Stimulated activated CD8-positive, alpha-beta memory T cell treated with anti-CD3 and anti-CD28 coated beads, Interleukin-2, amount 100 ng/mL, for 1 hour (primary cell): ENCODE measurements at places on chromosomes 7 and 10.

- DNase-seq = no peak
These were observed 70.3 kb downstream of the WDR37 start for GRCh38 chr10:1126461-1126860.

GRCh38 chr7:81299711-81300110 is 380.9 kb upstream of the SEMA3C start:
- DNase-seq = no peak

DNA sequence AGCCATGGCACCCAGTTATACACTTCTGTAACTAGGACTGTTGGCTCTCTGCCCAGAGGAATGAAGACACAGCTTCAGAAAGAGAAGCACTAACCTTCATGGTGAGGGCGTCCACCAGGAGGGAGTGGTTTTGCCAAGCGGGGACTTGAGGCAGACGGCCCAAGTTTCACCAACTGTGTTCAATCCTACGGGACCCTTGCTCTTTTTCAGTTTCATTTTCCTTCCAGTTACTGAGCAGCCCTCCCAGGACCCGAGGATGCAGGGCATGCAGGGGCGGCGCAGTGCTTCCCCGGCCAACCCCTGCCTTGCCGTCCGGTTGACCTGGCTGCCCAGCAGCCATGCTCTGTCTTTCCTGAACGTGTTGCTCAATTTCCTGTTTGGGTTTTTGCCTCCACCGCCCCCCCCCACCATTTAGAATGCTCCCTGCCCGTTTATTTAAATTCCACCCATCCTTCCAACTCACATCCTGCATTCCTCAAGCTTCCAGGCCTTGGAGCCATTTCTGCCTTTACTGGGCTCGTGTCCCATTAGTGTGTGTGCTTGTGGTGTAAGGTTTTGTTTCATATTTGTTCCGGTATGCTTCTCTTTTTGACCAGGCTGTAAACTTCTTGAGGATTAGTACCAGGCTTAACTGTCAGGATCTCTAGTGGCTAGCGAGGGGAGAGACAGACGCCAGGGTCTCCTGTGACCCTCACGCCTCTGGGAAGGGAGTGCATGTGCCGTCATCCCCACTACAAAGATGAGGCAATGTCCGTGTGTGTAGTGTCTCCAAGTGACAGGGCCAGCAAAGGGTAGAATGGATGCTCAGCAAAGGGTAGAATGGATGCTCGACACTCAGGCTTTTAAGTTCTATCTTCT is 31.6 kb downstream of the IL15RA start:
- DNase-seq = no peak

DNA sequence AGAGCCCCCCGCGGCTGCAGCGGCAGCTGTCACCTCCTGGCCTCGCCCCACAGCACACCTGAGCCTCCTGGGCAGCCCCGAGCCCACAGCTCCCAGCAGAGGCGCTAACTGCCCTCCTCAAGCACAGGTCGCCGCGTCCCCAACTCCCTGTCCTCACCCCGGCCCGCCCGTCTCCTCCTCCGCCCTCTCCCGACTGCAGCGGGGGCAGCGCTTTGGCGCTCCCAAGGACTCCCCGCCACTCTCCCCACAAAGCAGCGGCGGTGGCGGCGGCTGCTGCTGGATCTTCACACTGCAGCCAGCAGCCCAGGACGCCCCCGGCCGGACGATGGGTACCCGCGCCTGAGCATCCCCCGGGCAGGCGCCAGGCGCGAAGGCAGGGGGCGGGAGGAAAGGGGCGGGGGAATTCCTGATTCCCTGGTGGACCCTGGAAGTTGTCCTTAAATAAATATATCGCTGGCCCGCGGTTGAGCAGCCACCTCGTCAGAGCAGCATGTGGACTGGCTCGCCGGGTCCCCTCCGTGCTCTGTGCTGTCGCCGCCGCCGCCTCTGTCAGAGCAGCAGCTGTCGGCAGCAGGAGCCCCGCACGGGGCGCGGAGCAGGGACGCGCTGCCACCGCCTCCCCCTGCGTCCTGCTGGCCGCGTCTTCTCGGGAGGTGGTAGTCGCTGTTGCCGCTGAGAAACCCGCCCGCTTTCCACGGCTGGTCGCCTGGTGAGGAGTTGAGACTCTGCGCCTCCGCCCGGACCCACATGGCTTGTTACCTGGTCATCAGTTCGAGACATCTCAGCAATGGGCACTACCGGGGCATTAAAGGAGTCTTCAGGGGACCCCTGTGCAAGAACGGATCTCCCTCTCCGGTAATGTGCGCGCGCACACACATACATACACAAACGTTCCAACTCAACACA is at the start of gene ZNF804B:
Gene ZNF804B (plus strand): TSS at position 471 of the 906 bp plus-strand sequence. CDS start 277 bp downstream, at position 748.
- no peak for DNase-seq

DNA sequence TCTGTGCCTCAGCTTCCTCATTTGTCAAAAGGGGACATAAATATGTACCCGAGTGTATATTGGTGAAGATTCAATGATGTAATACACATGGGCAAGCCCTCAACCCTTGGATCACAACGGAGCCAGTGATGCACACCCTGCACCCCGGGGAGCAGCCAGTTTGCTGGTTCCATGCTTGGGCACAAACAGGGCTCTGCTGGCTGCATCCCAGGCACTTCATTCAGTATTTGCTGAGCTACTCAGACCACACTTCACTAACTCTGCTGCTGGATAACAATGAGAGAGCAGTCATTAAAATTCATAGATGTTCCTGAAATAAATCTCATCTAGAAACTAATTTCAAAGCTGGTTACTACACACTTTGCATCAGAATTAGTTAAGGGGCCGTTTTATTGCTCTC is 72.0 kb downstream of the SCRN1 start:
- DNase-seq = no peak

- DNase-seq = no peak
These were observed 210.0 kb upstream of the PPP2R2D start for GRCh38 chr10:131690805-131691239.

DNA sequence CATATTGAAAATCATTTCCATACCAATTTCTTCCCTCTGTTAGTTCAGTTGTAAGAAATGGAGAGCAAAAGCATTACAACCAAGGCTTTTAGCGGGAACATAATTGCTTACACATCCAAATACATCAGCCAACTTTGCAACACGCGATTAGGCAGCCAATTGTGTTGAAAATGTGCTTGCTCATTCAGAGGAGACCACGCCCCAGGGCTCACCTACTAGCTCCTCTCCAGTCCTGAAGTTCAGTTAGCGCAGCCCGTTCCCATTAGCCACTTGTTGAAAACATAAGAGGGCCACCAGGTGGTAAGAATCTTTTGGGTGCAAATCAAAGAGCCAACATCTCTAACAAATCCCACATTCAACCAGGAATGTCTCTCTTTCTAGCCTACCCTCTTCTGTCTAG is 213.2 kb upstream of the MDFIC start:
- no peak for DNase-seq

GRCh38 chr7:70632400-70632799 is 499.5 kb upstream of the GALNT17 start:
- no peak for DNase-seq

DNA sequence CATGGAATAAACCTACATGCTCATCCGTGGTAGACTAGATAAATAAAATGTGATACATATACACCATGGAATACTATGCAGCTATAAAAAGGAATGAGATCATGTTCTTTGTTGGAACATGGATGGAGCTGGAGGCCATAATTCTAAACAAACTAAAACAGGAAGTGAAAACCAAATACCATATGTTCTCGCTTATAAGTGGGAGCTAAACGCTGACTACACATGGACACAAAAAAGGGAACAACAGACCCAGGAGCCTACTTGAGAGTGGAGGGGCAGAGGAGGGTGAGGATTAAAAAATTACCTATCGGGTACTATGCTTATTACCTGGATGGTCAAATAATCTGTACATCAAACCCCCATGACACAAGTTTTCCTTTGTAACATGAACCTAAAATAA is 68.7 kb upstream of the SEC61G start:
- DNase-seq = no peak

GRCh38 chr7:43650457-43651052 is 67.6 kb downstream of the STK17A start:
- DNase-seq = no peak

DNA sequence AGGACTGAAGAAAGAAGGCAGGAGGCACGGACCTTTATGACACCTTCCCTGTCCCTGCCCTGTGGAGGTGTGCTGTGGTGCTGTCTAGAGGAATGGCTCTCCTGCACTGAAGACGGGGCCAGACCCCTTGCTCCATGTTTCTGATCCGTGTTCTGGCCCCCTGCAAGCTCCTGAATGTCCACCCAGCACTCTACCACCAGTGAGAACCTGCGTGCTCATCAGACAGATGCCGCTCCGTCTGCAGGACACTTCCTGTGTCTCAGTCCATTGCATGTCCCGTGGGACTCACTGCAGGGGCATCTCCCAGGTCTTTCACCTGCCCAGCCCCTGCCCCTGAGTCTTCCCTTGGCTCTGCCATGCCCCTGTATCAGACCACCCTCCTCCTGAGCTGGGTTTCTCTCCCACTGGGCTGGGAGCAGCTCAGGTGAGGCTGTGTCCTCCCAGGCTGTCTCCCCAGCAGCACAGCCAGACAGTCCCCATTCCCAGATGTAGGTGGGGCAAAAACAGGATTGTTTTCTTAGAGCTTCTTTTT is 278.3 kb upstream of the ZNF32 start:
- no peak for DNase-seq

DNA sequence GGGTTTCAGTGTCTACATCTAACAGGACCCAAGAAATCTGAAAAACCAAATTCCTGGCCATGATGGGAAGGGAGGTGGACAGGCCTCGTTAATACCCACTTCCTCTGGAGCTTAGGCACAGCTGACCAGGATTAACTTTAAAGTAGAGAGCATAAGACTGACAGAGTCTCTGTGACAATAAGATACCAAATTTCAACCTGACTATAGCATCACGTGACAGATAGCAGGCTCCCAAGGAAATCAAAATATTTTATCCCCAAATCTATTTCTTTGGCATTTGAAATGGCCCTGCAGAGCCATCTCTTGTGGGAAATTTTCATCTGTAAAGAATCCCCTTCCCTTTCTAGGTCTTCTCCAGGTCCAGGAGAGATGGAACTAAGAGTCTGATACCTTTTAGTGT is 258.3 kb downstream of the TCERG1L start:
- DNase-seq = no peak

- DNase-seq = no peak
These were observed at the start of gene MXI1 for GRCh38 chr10:110207011-110207804. TSS of gene MXI1 (plus strand) at chr10:110207605. CDS start at chr10:110207809, 204 bp downstream.

DNA sequence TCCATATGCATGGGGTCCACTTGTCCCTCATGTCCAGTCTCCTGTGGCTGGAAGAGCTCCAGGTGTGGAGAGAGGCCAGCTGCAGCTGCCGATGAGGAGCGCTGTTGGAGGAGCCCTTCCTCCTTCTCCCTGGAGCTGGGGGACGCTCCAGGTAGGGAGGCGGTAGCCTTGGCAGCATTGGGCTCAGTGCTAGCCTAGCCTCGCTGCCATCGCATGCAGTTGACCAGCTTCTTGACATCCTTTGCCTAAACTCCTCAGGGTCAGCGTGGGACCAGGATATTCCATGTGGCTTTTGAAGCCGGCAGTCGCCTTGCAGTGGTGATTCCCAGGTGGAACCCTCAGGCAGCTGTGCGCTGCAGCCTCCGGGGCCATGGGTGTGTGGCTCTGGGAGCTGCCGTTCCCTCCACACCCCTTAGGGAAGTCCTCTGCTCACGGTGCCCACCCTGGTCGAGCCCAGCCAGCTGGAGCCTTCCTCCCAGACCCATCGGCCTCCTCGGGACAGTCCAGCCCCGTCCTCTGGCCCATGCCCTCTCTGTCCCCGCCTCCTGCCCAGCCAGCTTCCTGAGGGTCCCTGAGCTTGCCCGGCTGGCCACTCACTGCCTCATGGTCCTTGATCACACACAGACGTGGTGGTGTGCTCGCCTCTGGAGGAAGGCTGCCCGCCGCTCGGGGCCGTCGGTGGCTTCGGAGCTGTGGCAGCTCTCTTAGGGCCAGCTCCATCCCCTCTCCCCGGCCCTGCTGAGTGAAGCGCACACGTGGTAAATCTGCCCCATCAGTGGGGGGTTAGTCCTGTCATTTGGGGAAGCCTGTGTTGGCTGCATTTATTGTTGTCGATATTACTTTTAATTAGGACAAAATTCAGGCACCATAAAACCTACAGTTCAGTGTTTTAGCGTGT is 21.2 kb downstream of the INPP5A start:
- no peak for DNase-seq

DNA sequence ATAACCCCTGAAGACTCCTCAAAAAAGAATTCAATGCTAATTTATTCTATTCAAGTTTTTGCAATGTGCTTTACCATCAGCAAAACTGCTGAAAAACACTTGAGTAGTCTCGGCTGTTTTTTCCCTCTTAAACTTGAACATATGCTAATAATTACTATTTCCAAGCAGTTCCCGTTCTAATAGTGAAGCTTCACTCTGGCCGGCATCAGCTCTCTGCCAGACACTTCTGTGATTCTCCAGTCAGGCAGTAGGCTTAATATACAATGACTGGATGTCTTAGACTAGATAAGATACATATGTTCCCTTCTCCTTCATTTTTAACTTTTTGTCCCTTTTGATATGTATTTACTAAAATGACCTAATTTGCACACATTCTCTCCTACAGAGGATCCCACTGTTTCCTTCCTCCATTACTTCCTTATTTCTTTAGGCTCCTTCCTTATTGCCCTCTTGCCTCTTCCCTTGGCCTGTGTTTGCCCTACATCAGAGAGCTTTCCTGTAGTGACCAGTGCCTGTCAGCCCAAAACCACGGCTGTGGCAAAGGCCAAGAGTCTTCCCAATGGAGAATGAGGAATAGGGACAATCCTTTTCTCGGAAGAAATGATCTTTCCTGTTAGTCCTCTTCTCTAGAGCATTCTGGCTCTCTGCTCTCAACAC is 23.5 kb downstream of the HEPACAM2 start:
- DNase-seq = no peak

- no peak for DNase-seq
These were observed 52.5 kb downstream of the PROSER2 start for GRCh38 chr10:11875494-11876281.

GRCh38 chr10:76879116-76879913 is 758.3 kb downstream of the KCNMA1 start:
- no peak for DNase-seq

DNA sequence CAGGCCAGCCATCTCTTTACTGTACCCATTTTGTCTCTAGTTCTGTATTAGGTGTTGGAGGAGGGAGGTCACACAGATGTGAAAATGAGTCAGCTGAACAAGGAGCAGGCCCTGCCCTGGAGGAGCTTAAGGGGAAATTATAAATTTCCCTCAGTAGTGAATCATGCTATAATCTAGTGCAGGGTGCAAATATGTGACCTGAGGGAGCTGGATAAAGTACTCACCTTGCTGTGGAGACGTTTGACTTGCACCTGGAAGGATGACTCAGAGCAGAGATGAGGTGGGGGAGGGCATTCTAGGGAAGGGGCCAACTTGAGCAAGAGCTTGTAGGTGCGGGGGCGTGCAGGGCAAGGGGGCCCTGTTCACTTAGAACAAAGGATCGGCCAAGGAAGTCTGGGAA is 610.6 kb downstream of the SDK1 start:
- DNase-seq = no peak

GRCh38 chr7:98289333-98289875 is 7.9 kb downstream of the BRI3 start:
- no peak for DNase-seq

- DNase-seq = no peak
These were observed 10.6 kb downstream of the CPA4 start for GRCh38 chr7:130303551-130303950.
